Breast epithelium (tissue), 4 donors: ENCODE measurements at places on chromosomes 5 and 9.

GRCh38 chr9:115042781-115043509 lies 75.0 kb downstream of the TNC start:
- DNase-seq: peak; percentile 82

DNA sequence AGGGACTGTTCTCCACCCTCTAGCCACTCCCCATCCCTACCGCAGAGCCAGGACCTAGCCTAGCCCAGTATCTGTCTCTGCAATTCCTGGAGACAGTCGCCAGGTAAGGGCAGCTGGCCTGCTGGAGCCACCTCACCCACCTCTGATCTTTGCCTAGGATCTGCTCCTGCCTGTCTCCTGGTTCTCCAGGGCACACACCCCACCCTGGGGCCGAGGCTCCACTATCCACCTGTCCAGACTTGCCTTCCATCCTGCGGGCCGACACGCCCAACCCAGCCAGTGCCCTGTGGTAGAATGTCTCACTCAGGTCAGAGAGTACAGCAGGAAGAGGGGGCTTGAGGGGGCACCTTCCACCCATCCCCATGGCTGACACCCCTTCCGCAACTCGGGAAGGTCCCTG lies 15.7 kb upstream of the AQP7 start:
- no peak for DNase-seq

GRCh38 chr5:133679534-133679933 lies 67.2 kb upstream of the FSTL4 start:
- DNase-seq: no peak

- no peak for DNase-seq
These were observed 357.2 kb upstream of the TRPC7 start for GRCh38 chr5:136722581-136722980.

GRCh38 chr9:124894741-124895170 lies 32.8 kb downstream of the ARPC5L start:
- DNase-seq: no peak

- no peak for DNase-seq
These were observed 112.6 kb upstream of the ARRDC3 start for GRCh38 chr5:91495699-91496098.

DNA sequence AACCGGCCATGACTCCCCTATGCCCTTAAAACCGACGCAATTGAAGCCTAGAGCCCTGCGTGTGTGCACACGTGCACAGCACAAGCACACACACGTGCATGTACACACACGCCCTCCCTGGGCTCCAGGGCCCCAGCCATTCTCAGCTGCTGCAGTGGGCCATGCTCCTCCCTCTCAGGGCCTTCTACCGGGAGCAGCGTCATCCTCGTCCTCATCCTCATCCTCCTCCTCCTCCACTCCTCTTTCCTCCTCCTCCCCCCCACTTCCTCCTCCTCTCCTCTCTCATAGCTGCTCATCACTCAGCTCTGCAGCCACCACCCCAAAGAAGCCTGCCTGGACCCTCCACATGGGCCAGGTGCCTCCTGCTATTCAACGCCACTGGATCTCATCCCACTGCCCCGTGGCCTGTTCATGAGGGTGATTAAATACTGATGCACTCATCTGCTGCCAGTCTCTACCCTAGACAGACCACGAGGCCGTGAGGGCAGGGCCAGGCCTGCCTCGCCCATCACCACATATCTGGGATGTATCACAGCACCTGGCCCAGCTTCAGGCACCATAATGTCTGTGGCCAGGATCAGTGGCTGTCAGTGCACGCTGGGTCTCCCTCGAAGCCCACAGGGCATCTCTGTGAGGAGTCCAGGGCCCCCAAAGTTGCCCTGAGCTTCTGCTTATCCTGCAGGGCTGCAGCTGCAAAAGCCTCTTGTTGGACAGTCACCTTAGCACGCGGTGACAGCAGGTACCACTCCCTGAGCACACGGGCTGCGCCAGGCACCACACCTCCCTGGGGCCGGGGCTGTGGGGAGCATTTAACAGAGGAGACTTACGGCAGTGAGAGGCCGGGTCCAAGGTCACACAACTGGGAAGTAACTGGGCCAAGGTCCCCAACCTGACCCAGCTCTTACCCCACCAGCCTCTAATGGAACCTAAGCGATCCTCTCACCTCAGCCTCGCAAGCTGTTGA lies 9.8 kb downstream of the FAM78A start:
- DNase-seq: no peak

GRCh38 chr5:14250748-14251701 lies 107.9 kb downstream of the TRIO start:
- DNase-seq: no peak

DNA sequence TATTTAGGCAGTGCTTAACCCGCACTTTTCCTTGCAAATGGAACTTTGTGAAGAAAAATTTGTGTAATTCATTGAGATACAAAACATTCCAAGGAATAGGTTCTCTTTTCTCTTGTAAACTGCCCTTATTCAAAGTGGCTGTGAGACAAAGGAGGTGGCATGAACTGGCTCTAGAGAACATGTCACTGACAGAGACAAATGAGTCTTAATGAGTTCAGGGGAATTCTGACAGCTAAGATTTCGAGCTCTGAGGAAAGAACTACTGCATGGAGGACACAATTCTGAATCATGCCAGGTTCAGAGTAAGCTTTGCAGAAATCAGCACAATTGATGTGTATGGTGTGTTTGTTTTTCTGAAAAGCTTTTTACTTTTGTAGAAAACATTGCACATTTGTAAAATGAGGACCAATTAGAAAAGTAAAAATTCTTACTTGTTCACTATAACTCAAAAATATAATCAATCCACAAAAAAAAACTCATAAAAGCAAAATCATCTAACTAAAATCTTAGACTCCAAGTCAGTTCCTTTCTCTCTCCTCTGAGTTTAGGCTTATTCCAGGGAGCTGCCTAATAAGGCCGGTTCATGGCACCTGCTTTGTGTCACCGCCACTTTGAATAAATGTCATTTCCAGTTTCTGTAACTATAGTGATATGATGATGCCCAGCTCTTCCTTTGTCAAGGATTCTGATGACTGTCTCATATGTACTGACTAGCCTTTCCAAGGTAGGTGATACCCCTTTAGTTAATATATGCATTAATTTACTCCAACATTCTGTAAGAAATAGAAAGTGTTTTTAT lies 163.2 kb downstream of the HCN1 start:
- DNase-seq: no peak

- no peak for DNase-seq
These were observed 1351.9 kb upstream of the C9orf72 start for GRCh38 chr9:28925157-28925556.

DNA sequence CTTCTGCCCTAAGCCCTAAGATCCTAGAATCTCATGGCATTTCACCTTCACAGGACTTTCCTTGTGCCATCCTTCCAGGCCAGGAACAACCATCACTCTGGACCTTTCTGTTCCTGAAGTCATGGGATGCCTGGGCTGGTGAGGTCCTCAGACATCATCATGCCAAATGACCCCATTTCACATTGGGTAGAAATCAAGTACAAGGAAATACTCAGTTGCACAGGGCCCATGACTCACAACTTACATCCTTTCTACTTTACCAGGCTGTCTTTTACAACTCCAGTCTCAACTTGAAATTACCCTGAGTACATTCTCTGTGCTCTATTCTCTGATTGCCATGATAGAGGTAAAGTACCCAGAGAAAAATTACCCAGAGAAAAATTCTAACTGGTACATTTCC lies 167.1 kb downstream of the PIK3R1 start:
- no peak for DNase-seq

- DNase-seq: no peak
These were observed 162.9 kb downstream of the NTRK2 start for GRCh38 chr9:84832453-84832852.

GRCh38 chr9:100277166-100277979 lies 75.4 kb downstream of the TEX10 start:
- DNase-seq: no peak

DNA sequence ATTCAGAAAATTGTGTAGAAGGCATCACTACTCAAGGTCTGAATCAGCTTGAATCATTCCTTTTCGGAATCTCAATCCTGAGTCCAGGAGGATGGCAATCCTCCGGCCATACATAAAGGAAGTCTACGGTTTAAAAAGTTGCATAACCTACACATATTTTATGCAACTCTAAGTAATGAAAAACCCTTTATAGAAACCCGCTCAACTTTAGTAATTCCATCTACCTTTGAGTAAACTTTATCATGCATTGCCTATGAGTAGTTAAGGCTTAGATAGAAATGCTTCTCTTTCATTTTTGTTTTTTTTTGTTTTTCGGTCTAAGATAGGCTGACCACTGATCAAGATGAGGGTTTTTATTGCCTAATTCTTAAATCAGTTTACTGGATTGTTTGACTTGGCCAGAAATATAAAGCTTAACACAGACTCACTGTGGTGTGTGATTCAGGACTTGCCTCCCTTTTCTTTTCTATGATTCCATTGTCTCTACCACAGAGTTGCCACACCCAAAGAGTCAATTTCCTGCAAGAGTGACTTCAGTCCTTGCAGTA lies 85.0 kb downstream of the LURAP1L start:
- no peak for DNase-seq

GRCh38 chr5:89313804-89314588 lies 431.0 kb upstream of the MEF2C start:
- DNase-seq: no peak

DNA sequence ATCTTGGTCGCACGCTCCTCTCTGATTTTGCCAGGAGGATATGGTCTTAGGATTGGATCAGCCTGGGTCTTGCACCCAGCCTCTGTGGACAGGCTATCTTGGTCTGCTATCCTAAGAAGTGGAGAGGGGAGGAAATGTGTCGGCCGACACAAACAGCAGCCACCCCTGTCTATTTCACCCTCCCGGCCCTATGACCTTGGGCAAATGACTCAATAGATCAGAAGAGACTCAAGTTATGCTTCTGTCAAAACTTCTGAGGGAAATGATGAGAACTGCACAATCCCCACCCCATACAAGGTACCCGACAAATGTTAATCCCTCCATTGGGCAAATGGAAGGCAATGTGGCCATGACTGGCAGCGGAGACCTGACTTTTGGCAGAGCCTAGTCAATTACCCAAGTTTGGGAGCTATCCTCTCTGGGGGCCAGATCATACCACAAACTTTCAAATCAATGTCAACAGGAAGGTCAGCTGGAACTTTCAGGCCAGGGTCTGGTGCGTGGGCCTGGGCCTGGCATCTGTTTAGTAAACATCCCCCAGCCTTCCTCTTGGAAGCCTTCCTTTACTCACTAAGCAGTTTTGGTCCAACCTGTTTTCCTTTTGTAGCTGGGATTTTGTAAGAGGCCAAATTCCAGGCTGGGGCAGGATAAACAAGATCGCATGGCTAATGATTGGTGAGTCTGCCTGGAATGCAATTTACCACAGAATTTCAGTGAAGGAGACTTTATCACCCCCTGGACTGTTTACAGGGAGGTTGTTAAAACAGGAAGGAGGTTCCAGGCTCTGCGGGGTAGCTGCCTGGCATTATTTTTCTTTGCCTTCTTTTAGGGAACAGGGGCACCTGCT lies 64.2 kb upstream of the CPEB4 start:
- peak; percentile 74 for DNase-seq

DNA sequence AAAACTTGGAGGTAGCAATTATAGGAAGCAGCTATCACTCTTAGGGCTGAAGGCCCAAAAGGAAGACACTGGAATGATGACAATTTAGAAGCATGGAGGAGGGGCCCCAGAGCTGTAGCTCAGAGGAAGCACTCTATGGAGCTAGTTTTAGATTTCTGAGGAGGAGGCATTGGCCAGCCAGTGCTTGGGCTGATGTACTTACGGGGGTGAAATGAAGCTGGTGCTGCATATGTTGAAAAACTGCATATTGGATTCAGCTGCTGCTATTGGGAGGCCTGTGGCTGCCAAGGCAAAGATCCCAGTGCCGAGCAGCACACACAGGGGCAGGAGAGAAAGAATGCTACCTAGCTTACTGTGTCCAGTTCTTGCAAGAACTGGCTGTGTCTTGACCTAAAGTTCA lies 53.9 kb upstream of the HMHB1 start:
- no peak for DNase-seq

DNA sequence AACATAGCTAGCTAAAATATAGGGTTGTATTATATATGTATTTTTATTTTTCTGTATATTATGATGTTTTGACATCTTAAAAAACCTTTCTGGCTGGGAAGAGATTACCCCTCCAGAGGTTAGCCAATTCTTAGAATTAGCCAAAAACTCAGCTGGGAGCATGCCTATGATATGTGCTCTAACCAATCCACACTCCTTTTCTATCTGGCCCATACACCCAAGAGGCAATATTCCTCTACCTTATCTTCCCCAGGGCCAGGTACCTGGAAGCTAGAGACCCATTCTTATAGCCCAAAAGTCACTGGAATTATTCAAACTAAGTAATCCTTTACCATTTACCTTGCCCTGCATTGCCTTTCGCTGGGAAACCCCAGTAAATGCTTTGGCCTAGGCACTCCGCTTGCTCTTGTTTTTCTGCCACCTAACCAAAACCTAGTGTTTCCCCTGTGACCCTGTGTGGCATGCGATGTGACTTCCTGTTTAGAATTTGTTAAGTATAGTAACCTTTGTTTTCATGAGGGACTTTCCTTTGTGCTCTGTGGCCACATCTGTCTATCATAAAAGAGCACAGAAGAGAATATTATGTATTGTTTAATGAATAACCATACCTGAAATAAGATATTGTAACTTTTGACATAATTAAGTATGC lies 37.4 kb downstream of the CSNK1G3 start:
- no peak for DNase-seq

DNA sequence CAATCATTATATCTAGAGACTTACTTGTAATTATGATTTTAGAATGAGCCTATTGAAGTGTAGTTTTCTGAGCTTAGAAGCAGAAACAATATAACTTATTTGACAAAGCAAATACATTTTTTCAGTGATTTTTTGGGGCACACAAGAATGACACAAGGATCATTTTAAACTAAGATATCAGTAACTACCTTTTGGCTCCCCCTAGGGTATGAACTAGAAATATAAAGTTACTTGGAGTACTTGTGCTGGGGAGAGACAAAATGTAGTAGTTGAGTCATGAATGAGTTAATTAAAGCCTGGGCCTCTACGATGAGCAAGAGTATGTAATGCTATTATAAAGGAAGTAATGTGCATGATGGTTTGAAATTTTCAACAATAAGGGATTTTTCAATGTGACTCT lies 1244.1 kb upstream of the ACO1 start:
- DNase-seq: no peak

- no peak for DNase-seq
These were observed 28.8 kb downstream of the NR3C1 start for GRCh38 chr5:143374496-143375217.

GRCh38 chr9:91519520-91520277 lies 96.1 kb upstream of the NFIL3 start:
- DNase-seq: no peak

GRCh38 chr5:150082889-150083288 lies 3.5 kb downstream of the CSF1R start:
- DNase-seq: peak; percentile 13

- DNase-seq: no peak
These were observed 44.9 kb upstream of the SHC3 start for GRCh38 chr9:89223396-89223977.

DNA sequence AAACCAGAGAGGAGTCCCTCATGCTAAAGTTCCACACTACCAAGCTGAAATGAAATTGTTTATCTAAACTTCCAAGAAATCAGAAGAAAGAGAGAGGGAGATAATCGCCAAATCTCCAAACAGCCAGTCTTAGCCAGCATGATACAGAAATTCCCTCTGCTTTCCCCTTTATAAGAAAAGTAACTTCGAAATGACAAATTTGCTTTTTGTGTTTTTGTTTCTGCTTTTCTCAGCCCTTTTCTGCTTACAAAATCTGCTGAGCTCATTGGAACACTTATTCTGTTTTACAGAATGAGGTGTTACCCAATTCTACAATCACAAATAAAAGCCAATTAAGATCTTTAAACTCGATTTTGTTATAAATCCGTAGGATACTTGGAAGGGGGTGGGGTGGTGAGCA lies 72.9 kb downstream of the SFXN1 start:
- no peak for DNase-seq
